ENCODE measurements at places on chromosomes 2 and 18.

- peak; percentile 90 for DNase-seq
These were observed 46.2 kb downstream of the MEIS1 start for GRCh38 chr2:66481100-66481549.

- DNase-seq: peak; percentile 78
These were observed 40.3 kb downstream of the ARMC9 start for GRCh38 chr2:231238689-231239088.

GRCh38 chr2:166090346-166090745 lies 37.5 kb downstream of the SCN1A start:
- no peak for DNase-seq

GRCh38 chr2:53252115-53252514 lies 515.5 kb upstream of the CHAC2 start:
- no peak for DNase-seq

- DNase-seq: no peak
These were observed 96.3 kb downstream of the FAM210A start for GRCh38 chr18:13629841-13630715.

DNA sequence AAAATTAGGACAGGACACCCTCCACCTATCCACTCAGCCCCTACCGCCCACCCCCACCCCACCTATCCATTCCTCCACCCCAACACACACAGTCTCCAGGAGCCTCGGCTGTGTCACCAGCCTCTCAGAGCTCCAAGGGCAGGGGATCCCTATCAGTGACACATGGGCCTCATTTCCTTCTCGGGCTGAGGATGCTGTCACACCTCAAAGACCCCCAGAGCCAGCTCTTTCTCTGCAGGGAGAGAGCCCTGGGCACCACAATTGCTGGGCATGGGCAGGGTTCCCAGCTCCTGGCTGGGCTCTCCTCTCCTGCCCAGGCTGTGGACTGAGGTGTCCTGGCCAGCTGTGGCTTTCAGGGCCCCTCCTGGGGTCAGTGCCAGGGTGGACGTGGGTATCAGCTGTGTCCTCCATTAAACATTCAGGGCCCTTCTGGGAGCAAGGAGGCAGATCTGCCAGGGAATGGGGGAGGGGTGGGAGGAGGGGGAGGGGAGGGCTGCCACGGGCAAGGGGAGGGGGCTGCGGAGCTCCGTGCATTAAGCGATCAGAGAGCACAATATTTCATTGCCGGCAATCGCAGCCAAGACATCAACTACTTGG lies 14.3 kb upstream of the ECEL1 start:
- no peak for DNase-seq

DNA sequence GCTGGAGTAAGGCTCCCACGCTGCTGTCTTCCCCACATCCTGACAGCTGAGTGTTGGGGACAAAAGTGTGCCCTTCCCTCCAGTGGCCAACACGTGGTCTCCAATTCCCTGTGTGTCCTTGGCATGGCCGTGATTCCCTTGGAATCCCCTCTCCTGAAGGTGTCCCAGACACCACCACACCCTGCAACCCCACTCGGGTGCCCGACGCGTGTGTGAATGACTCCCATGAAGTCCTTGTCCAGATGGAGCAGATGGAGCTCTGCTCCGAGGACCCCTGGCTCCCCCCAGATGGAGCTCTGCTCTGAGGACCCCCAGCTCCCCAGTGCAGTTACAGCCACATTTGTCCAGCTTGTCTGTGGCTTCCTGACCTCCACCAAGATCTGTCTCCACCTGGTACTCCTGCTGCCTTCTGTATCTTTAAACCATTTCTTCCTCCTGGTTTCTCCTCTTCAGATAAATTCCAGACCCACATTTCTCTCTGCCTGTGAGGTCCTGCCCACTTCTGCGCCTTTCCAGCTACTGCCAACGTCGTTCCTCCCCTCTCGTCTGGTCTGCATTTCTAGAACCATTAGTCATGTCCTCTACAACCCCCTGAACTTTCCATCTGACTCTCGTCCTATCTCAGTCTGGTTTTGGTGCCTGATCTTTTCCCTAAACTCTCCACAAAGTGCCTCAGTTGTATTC lies 86.8 kb upstream of the PXDN start:
- DNase-seq: no peak

DNA sequence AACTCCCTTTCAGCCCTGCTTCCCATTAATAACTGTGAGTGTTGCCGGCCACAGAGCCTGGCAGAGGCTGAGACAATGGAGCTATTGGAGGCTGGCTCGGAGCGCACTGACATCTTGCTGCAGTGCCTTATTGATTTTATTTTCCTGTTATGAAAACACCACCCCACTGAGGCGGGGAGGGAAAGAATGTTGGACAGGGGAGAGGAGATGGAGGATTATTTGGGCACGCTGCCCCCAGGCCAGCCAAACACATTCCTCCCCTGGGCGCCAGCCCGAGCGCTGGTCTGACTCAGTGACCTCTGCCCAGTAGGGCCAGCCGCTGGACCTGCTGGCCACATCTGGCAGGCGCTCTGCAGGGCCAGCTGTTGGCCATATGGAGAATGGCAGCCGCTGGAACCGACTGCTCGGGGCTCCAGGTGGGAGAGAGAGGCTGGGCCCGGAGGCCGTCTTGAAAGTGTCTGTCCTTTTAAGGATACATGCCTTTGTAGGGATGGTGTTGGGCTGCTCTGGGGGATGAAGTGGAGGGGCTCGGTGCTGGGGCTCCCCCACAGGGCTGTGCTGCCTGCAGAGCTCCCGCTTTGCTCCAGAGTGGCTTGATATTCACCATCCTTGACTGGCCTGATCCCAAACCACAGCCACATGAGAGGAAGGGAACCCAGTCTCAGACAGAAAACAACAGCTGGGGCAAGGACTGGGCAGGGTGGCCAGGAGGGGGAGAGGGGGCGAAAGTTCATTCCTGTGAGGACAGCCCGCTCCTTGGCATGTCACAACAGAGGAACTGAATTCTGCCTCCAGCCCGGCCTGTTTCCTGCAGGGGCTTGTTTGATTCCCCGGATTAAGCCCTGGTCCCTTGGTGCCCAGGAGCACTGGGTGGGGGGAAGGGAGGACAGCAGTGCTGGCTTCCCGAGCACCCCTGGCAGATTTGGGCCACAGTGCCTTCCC lies 179.0 kb downstream of the KLHL29 start:
- no peak for DNase-seq

DNA sequence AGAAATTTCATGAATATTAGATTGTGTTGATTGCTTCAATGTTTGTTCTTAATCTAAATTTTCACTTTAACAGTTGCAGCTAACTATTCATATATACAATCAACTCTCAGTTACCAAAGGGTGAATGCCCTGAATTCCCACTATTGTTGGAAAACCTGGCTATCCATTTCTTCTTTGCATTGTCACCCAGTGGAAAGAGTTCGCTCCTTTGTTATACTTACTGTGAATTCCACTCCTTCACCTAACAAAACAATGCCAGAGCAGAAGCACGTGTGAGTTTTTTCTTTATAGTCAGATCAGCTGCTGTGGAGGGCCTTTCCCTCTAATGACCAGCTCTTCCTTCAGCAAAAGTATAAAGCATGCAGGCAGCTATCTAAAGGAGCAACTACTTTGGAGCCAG lies 409.2 kb upstream of the NRP2 start:
- no peak for DNase-seq

- no peak for DNase-seq
These were observed 179.8 kb upstream of the EPAS1 start for GRCh38 chr2:46117379-46117778.

DNA sequence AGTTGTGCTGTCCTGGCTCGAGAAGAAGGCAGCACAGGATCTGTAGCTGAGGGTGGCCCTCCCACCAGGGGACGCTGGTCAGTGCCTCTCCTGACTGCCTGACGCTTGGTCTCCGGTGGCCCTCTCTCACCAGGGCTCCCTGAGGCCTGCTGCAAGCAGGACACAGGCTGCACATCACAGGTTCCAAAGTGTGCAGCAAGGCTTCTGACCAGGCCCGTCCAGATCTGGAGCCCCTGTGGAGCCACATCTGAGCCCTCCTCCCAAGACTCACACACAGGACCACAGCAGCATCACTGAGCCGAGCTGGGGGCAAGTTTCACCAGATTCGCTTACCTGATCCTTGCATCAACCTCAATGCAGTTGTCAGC lies 12.1 kb downstream of the AMER3 start:
- DNase-seq: no peak

GRCh38 chr2:184859187-184859586 lies 260.9 kb downstream of the ZNF804A start:
- no peak for DNase-seq

- no peak for DNase-seq
These were observed 189.2 kb downstream of the SMAD7 start for GRCh38 chr18:48761582-48761981.

- no peak for DNase-seq
These were observed 972 bp upstream of the CELF4 start for GRCh38 chr18:37566479-37567060.

DNA sequence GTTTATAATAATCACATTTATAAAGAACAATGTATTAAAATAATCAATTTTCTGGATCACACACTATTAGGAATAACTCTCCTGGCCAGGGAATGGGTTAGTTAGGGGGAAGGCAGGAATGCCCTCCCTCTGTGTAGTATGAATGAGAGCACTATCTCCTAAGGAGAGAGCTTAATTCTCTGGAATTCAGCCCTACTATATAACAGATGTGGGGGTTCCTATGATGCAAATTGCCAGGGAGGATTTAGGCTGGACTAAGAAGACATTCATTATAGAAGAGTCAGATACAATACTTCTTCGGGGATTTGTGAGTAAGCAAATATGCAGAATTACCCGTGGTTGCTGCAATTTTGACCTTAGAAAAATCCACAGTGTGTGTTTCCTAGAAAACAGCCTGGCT lies 250.1 kb upstream of the VRK2 start:
- no peak for DNase-seq

DNA sequence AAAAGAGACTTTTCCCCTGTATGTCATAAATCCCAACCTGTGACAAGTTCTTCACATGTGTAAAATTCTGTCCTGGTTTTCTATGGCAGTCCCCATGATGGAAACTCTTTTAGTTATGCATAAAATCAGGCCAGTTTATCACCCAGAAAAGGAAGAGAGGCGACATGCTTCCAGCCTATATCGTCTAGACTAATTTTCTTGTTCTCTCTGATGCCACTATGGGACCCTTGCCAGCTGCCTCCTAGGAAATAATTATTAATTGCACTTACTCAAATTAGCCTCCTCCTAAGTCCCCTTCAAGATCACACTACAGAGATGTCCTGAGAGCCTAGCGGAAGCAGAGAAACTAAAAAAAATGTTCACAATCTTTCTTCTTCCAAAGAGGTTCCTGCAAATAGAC lies 722.4 kb downstream of the NRXN1 start:
- no peak for DNase-seq

DNA sequence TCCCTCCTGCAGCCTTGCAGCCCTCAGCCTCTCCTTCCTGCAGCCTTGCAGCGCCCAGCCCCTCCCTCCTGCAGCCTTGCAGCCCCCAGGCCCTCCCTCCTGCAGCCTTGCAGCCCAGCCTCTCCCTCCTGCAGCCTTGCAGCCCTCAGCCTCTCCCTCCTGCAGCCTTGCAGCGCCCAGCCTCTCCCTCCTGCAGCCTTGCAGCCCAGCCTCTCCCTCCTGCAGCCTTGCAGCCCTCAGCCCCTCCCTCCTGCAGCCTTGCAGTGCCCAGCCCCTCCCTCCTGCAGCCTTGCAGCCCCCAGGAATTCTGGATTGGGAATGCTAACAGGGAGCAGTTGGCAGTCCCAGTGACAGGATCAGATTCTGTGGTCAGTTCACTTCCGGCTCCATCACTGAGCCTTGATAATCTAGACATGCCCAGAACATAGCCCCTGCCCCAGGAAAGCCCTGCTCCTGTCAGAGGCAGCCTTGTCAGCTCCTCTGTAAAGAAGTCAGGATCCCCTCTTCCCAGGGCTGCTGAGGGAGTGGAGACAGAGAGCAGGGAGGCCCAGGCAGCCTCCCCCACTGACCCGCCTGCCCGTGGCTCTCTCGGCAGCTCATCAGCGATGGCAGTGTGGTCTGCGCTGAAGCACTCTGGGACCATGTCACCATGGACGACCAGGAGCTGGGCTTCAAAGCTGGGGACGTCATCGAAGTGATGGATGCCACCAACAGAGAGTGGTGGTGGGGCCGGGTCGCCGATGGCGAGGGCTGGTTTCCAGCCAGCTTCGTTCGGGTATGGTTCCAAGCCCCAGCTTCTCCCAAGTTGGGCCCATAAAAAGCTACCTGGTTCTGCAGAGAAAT lies 54.8 kb downstream of the FAM168B start:
- DNase-seq: no peak

DNA sequence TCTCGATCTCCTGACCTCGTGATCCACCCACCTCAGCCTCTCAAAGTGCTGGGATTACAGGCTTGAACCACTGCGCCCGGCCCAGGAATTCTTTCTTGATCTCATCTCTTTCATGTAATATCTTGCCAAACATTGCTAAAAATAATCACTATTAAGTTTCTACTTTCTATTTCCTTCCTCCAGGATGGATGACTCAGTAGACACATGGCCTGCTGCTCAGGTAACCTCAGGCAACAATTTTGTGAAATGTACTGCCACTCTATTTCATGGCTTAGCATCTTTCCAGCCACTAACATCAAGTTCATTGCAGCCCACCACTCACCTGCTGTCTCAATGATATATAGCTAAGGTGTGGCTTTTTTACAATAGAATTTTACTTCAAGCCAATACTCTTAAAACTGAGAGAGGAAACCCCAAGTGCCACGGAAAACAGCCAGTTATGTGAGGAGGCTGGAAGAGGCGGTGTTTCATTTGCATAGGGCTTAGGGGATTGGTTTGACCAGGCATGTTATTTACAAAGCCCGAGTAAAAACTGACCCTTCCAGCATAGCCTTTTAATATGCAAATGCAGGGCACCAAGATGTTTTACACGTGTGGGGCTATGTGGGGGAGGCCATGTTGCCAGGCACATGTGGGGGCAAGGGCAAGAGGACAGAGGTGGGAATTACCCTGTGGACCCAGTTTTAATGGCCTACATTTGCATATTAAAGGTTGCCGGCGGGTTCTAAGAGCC lies 11.3 kb upstream of the SUMO1 start:
- DNase-seq: no peak

DNA sequence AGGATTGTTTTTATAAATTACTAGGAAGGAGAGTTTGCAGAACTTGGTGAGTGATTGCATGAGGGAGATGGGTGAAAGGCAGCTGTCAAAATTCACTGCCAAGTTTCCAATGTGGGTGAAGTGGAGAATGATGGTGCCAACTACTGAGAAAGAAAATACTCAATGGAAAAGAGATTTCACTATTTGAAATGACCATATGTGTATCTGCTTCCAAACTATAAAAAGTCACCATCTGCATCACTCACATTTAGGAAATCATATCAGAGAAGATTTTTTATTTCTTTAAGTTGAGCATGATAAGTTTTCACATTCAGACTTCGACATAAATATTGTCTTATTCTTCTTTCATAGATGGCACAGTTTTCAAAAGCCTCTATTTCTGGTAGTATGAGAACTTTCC lies 570.0 kb upstream of the DSEL start:
- no peak for DNase-seq

All from CMK (cell line).